WTC11 (cell line): ENCODE measurements at places on chromosomes 13 and 19. TPM values are rescaled to one million over a fixed set of nuclear protein-coding genes. Genes with fewer than 3 reads are reported as not detected.

- DNase-seq, result no peak
Measured at GRCh38 chr13:96460609-96461008, 370.7 kb downstream of the HS6ST3 start.

DNA sequence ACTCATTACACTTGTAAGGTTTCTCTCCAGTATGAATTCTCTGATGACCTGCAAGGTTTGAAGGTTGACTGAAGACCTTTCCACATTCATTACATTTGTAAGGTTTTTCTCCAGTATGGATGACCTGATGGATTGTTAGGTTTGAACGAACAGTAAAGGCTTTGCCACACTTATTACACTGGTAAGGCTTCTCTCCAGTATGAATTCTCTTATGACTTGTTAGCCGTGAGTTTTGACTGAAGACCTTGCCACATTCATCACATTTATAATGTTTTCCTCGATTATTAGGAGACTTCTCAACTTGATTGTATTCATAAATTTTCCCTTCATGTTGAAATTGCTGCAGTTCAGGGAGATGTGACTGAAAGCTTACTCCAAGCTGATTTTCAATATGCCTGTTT is 6.8 kb upstream of the ZNF347 start:
- DNase-seq, result no peak

GRCh38 chr19:48518207-48518606 is 6.6 kb upstream of the LMTK3 start:
- no peak for DNase-seq

Gene HNRNPA1L2
- 8.0 to 9.5 TPM (median 8.5 TPM) in 3 replicates for total RNA-seq

DNA sequence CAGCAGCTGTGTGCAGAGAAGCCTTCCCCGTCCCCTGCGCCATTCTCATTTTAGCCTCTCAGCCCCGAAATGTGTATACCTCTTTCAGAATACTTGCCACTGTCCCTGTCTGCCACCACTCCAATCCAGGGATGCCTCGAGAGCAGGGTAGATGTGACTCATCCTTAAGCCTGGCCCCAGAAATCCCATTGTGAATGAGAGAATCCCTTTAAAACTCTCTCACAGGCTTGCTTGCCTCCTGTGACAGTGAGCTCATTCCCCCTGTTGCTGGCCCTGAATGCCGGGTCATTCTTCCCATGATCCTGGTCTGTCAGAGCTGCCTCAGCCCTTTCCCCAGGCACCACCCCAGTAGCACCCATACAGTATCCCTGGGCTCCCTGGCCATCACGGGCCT is 9.6 kb downstream of the AP2A1 start:
- no peak for DNase-seq

DNA sequence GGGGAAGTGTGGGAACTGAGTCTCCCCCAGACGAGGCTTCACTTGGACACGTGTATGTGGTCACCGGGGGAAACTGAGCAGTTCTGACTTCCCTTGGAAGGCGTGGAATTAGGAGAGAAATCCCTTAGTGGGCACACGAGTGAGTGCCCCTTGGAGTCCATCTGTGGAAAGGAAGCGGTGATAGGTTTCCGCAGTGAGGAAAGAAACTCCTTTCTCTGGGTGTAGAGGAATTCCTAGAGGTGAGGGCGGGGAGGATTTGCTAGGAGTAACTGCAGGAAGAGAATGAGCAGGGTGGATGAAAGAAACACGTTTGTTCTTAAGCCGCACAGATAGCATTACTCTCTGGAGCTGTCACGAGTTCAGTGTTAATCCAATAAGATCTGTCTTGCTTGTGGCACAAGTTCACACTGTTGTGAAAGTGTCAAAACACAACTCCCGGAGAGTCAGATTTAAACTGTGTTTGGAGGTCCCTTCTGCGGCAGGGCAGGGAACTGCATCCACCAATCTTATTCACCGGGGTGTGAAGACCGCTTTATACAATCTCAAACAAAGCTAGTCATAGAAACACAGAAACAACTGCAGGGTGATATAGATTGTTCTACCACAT is 1.2 kb downstream of the KL start:
- peak; percentile 34 for DNase-seq

Gene ZNF766
- total RNA-seq, result 30.4 to 32.9 TPM (median 31.4 TPM) in 3 replicates

DNA sequence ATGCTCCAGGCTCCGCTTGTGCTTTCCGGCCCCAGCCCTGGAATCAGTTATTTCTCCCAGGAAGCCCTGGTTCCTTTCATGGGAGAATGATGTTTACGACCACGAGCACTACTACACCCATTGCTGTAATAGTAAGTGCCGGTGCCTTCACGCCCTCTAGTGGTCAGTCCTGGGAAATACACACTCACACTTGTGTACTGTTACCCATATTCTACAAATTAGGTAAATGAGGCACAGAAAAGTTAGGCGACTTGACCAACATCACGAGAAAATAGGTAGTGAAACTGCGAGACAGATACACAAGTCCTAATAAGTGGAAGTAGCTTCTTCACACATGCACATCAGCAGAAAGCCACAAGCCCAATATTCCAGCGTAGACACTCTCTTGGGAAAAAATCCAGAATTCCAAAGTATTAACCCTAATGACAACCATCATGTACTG is 21.7 kb downstream of the CEACAM21 start:
- DNase-seq, result peak; percentile 80

- DNase-seq, result peak; percentile 39
Measured at GRCh38 chr19:33194886-33195644, 935 bp downstream of the LRP3 start.

Gene F10
- total RNA-seq, result 0.87 to 2.8 TPM (median 2.6 TPM) in 3 replicates

Gene AMER2
- total RNA-seq, result 0.18 to 0.48 TPM (median 0.27 TPM) in 3 replicates

DNA sequence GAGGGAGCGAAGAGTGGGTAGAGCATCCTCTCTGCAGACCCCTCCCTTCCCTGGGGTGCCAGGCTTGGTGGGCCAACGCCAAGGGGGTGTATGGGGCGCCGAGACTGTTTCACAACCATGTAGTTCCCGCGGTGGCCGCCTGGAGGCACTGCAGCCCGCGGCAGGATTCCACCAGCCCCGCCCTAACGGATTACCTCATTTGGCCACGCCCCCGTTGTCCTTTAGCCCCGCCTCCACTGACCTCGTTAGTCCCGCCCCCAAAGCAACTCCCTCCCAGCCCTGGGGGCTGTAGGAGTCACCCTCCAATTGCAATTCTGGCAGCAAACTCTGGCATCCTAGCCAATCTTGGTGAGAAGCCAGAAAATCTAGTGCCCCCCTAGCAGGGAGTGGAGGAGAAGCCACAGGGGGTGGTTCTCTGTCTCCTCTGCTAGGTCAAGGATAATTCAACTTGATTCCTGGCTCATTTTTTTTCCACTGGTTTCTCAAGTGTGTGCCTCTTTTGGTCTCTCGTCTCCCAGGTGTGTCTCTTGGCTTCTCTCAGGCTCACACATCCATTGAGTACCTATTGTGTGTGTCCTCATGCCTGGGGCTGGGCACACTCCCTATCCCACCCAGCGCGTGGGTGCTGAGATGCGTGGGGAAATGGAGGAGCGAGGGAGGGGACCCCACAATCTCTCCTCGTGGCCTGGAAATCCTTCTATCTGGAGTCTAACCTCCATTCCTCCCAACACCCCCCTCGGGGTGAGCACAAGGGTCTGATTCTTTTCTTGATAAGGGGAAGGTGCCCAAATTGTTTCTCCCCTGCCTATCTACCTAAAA is 2.0 kb downstream of the OLFM2 start:
- DNase-seq, result peak; percentile 96

DNA sequence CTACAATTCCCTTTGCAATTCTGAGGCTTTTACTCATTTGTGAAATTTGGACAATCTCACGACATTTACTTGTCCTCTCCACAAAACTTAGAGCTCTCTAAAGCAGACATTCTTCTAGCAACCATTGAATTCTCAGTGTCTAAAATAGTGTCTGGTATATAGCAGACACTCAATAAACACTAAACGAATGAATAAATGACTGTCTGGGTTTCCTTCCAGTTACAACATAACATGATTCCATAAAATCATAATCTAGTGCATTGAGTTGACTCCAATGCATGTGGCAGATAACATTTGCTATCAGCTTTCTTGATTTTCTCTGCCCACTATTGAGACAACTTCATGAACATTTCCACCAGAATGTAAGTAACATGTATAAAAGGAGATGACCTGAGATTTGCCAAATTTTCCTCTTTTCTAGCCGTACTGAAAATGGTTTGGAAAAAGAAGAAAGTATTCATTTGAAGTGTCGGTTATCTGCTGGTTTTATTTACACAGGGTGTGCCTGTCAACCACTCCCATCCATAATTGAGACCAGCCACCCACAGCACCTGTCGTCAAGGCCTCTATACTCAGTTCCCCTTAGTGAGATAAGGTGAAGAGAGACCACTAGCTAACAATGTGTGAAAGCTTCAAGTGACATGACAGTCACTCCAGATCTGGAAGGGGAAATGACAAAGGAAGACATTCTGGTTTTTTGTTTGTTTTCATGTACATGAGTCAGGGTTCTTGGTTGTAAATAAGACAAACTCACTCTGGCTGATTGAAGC is 4.8 kb upstream of the SERP2 start:
- DNase-seq, result no peak

Gene ZNF260
- total RNA-seq, result 24.1 to 29.0 TPM (median 25.3 TPM) in 3 replicates

Gene KLK14
- total RNA-seq, result 1.1 to 1.6 TPM (median 1.4 TPM) in 3 replicates

Gene CEACAM16
- total RNA-seq, result not detected in 3 replicates

DNA sequence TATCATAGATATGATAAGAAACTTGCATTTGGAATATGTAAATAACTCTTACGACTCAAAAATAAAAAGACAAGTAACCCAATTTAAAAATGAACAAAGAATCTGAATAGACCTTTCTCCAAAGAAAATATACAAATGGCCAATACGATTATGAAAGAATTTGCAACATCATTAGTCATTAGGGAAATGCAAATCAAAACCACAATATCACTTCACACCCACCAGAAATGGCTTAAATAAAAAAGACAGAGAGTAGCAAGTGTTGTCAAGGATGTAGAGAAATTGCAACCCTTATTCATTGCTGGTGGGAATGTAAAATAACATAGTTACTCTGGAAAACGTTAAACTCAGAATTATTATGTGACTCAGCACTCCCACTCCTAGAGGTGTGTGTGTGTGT is 226.6 kb upstream of the MAB21L1 start:
- DNase-seq, result no peak

GRCh38 chr19:18611327-18612050 is 1.2 kb upstream of the TMEM59L start:
- DNase-seq, result peak; percentile 67

GRCh38 chr13:48901781-48902180 is 73.9 kb upstream of the FNDC3A start:
- no peak for DNase-seq

- no peak for DNase-seq
Measured at GRCh38 chr13:78228940-78229339, 310.3 kb upstream of the EDNRB start.

DNA sequence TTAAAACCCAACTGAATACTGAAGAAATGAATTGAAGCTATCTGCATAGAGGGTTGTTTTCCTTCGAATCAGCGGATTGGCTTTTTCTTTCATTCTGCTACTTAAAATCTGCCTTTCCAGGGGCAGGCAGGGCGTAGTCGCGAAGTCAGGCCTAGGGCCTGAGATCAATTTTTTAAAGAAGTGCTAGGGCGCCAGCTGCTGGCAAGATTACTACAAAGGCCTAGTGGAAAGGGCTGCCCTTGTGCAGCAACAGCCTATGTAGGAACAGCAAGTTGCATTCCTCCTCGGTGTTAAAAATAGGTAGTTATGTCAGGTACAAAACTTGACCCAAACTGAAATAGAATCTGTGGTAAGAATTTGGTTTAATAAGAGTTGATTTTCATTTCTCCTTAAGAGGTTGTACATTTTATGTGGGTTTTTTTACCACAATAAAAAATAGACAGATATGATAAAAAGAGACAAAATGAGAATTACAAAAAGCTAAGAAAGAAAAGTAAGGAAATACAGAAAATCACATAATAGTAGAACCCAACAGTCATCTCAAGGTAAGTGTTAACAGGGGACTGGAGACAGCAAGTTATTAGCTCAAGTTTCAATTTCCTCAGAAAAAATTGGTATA is 9.5 kb upstream of the URAD start:
- DNase-seq, result peak; percentile 76

Gene BTBD2
- 106 to 148 TPM (median 145 TPM) in 3 replicates for total RNA-seq

- DNase-seq, result no peak
Measured at GRCh38 chr19:14434543-14435319, 1.6 kb downstream of the PKN1 start.

Gene SPTBN4
- total RNA-seq, result 2.8 to 5.7 TPM (median 3.9 TPM) in 3 replicates

Gene THSD8
- total RNA-seq, result 30.1 to 50.2 TPM (median 47.0 TPM) in 3 replicates

Gene CEACAM21
- 0.35 to 0.55 TPM in 2 of 3 replicates, not detected in the other for total RNA-seq

Gene SMARCA4
- total RNA-seq, result 268 to 295 TPM (median 284 TPM) in 3 replicates

- DNase-seq, result no peak
Measured at GRCh38 chr13:97548711-97549110, 114.7 kb downstream of the RAP2A start.

DNA sequence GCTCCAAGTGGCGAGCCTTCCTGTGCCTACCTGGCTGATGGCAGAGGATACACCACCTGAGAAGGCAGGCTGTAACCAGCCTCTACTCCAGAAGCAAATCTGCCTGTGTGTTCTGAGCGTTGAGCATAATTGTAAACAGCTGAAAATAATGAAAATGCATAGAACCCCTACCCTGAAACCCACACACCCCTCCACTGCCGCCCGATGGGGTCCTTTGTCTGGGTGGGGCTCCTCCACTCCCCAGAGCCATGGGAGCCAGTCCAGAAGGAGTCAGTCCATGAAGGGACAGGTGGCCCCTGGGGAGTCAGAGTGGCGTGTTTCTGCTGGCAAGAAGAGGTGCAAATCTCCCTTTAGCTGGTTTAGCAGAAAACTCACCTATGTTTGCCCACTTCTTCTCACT is 8.0 kb upstream of the SOX1 start:
- DNase-seq, result no peak
